ENCODE measurements at places on chromosomes 2 and 18.

DNA sequence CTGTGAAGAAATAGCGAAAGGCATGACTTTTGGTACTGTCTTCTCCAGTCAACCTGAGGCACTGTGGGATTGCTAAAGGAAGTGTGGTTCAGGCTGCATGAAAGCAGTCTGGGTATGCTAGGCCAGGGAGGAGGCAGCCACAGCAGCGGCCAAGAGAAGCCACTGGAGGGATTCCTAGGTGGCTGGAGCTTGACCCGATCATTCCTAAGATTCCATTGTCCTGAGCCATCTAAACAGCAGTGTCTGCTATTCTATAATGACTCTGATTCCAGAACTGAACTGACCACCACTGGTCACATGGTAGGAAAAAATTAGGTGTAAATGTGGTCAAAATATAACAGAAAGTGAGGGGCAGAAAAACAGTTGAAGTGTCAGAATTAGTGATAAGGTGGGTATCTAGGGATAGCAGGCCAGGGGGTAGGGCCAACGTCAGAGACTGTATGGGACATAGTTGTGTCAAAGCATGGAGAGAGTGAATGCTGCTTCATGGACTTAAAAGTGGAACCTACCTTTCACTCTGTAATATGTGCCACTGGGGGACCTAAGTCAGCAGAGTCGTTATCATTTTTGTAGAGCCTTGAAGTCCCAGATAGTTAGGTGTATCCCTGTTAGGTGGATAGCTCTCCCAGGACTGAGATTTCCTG, 204.6 kb downstream of the CTNNA2 start:
- no peak for DNase-seq

DNA sequence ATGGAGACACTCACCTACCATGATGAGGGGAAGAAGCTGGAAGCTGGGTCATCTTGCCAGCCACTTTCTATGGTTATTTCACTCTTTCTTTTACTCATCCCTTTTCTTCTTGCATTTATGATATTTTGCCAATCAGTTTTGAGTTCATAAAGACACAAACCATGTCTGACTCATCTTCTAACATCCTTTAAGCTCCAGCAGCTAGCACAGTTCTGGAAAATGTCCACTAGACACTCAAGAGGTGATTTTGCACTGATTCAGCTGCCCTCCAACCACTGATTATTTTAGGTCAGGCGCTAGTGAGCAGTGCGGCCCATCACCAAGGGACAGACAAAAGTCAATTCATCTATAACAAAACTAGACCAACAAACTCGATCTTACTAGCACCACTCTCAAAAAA, 537.1 kb upstream of the ID2 start:
- no peak for DNase-seq

DNA sequence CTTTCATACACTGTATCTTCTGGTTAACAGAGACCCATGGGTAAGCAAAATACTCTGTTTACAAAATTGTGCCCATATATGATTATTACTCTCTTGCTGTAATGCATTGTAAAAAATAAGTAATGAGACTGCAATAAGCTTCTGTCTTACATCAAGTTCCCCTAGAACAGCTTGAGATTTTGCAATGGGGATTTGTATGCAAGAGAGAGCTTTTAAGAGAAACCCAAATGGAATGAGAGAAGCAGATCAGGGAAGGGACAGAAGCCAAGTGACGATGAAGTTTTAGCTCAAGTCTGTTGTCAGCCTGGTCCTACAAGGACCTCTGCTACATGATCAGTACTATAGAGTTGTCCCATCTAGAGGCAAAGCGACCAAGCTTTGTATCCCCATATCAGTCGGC, 218.1 kb upstream of the VWC2L start:
- no peak for DNase-seq

DNA sequence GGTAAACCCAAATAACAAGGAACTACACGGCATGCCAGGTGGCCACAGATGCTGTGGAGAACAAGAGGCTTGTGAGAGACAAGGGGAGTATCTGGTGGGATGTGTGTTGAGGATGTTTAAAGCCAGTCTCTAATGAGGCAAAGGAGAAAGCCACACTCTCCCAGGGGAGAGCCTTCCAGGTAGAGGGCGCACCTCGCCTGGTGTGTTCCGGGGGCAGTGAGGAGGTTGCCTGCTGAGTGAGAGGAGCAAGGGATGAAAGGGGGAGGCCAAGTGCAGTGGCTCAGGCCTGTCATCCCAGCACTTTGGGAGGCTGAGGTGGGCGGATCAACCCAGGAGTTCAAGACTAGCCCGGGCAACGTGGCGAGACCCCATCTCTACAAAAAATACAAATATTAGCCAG, 16.2 kb downstream of the SAG start:
- no peak for DNase-seq

GRCh38 chr2:119425620-119426395, 5.8 kb upstream of the TMEM37 start:
- DNase-seq = no peak

- DNase-seq = no peak
Measured at GRCh38 chr18:627231-627630, 30.2 kb upstream of the TYMS start.

- no peak for DNase-seq
Measured at GRCh38 chr2:191038241-191038725, 24.3 kb upstream of the STAT1 start.

DNA sequence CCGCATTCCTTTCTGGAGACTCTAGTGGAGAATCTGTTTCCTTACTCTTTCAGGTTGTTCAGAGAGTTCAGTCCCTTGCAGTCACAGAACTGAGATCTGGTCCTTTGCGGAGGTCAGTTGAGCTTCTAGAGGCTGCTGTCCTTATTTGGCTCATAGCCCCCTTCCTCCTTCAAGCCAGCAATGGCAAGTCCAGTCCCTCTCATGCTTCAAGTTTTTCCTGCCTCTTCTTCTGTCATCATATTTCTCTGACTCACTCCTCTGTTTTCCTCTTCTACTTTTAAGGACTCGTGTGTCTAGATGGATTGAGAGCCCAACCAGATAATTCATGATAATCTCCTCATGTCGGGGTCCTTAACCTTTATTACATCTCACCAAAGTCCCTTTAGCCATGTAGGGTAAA, 173.5 kb upstream of the FOSL2 start:
- no peak for DNase-seq
